ENCODE measurements at places on chromosomes 2 and 18.

GRCh38 chr18:45874491-45875184, 49.2 kb downstream of the SIGLEC15 start:
- no peak for DNase-seq

DNA sequence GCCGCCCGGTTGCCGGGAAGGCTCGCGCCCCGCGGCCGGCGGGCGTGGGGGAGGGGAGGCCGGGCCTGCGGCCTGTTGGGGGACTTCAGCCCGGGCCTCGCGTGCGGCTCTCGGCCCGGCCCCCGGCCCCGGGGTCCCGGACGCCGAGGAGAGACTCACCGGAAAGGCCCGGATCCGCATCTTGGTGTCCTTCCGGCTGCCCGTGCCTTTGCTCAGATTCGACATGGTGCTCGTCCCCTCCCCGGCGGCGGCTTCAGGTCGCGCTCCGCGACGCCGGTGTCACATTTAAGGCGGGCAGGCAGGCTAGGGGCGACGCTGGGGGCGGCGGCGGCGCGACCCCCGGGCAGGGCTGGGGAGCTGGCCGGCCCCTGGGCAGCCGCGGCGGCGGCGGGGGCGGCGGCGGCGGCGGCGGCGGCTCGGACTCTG, 365 bp downstream of the CUL3 start:
- peak; percentile 50 for DNase-seq

DNA sequence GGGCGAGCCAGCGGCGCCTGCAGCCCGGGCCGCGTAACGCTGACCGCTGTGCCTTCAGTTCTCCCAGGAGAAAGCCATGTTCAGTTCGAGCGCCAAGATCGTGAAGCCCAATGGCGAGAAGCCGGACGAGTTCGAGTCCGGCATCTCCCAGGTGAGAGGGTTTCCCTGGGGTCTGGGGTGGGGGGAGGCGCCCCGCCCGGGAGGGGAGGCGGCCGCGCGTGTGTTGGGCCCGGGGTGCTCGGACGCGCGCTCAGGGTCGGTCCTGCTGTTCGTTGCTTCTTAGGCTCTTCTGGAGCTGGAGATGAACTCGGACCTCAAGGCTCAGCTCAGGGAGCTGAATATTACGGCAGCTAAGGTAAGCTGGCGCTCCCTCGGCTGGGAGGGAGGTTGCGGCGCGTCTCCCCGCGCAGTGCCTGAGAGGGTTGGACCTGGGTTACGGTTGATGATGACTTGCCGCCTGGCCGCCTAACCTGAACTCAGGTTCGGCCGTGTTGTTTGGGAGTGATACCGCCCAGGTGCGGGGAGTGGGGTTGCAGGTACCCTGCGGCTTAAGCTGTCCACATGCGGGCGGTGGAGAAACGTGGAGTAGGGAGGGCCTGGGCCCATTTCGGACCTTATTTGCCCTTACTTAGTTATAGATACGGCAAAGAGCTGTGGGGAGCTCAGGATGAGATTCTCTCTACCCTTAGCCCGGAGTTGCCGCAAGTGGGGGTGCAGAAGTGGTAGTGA, 638 bp downstream of the RPS7 start:
- no peak for DNase-seq

DNA sequence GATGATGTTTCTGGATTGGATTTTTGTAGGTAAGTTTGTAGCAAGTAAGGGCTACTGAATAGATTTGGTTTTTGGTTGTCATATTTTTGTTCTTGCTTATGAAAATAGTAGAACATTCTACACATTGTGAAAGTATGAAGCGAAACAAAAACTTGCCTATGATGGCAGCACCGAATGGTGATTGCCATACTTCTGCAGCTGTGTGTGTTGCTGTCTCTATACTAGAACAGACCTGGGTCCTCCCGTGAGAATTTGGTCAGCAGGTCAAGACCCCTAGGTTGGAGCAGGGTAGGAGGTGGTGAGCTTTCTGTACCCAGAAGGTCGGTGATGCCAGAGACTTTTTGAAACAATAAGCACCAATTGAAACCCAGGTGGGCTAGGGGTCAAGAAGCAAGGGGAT, 322.6 kb downstream of the PRKCE start:
- DNase-seq = no peak

GRCh38 chr18:77711096-77711495, 461.4 kb downstream of the GALR1 start:
- DNase-seq = peak; percentile 39

DNA sequence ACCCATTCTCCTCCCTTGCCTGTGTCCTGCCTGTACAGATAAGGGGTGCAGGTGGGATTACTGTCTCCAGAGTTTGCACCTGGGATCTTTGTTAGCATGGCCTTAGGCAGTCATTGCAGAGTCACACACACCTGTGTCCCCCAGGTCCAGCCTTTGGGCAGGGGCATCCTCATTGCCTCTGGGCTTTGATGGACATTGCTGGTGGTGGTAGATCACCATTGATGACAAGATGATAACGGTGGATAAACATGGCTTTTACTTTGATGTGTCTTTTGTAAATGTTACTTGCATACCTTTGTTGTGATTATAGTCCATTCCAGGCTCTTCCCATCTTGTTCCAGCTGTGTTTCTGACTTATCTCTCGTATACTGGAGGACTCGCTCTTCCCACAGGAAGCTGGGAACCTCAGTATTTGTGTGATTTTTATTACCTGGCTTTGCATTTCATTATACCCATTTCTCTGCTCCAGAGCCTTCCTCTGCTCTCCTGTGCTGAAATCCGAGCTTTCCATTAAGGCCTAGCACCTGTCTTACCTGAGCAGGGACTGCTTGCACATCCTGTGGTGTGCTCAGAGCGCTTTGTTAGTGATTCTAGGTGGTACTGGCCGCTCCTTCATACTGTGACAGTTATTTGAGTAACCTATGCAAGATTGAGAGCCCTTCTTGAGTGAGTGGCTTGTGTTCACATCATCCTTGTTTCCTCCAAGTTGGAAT, 79.2 kb downstream of the PTPRM start:
- no peak for DNase-seq

DNA sequence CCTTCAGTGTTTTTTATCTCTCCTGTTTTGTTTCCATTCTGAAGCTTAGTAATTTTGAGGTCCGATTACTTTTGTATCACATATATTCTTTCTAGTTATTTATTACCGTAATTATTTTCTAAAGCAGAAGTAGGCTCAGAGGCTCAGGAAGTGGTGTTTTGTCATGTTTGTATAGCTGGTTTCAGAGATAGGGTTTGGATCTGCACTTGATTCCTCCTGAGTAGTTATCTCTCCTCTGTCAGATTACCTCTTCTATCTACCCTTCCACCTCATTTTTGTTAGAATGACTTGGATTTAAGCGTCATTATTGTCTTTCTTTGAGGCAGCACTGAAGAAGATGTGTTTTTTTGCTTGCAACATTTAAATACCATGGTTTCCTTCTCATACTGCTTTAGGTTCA, 95.4 kb downstream of the MTA3 start:
- no peak for DNase-seq

DNA sequence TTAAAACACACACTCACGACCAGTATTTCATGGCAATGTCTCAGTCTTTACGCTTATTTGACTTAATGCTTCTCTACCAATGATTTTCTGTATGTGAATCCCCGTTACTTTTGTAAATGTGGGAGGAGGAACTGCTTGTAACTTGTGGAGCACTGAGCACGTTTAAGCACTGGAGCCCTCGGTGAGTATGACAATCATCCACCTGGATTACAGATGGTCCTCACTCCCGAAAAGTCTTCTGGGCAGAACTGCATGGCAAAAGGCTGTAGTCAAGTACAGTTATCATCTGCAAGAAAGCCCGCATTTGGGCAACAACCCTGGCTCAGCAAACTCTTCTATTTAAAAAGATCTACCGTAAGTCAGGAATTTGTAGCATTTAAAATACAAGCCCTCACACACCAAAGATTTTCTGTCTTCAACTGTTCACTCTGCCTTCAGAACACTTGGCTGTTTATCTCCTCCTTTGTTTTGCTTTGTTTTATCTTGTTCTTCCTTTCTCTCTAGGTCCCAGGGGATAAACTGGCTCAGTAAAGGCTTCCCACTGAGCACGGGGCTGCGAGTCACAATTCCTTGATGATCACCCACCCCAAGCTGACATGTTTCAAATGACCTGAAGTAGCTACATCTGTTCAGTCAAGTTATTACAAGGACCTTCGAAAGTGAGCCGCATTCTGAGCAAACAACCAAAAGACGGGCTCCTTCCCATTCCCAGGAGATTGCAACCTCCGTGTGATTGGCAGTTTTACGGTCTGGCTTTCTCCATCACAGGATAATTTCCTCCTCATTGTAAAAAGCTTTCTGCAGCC, 102.2 kb downstream of the DLGAP1 start:
- no peak for DNase-seq

- peak; percentile 95 for DNase-seq
Measured at GRCh38 chr2:201358684-201359083, 1.5 kb upstream of the FLACC1 start.

DNA sequence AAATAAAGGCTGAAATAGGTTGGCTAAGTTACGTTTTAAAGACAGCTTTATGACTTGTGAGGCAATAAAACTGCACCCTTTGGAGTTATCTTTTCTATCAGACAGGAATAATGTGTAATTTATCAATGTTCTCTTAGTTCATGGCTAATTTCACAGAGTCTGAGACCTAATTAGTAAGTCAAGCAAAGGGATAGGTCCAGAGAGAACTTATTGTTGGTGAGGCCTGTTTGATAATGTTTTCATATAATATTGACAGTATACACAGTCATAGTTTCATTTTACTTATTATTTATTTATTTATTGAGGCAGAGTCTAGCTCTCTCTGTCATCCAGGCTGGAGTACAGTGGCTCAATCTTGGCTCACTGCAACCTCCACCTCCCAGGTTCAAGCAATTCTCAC, 1.9 kb upstream of the IL36RN start:
- DNase-seq = no peak

DNA sequence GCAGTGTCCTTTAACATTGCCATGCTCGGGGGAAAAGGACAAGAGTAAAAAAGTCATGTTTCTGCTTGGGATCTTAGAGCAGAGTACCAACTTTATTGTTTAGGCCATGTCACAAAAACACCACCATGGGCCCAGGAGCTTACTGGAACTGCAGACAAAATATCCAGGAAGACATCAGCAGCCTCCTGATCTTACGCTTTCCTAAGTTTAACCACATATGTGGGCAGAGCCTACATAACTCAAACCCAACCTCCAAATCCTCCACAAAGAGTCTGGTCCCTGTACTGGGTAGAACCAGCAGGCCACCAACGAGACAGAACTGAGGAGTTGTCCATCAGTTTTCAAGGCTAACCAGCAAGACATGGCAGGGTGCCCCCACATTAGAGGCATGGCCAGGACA, 10.3 kb downstream of the GALNT14 start:
- DNase-seq = no peak

- DNase-seq = no peak
Measured at GRCh38 chr18:13232086-13232917, 13.7 kb downstream of the LDLRAD4 start.

DNA sequence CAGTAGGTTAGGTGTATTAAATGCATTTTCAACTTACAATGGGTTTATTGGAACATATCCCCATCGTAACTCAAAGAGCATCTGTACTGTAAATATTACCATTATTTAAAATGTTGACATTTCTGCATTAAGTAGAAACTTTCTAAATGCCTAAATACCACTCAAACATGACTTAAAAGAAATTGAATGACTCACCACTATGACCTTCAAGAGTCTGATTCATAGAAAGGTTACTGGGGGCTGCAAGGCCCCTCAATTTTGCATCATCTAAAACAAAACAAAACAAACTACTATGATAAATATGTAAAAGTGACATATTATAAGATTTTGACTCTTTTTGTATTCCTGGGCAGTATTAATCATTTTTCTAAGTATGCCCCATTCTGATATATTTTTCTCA, 7.6 kb downstream of the WDR35 start:
- no peak for DNase-seq

DNA sequence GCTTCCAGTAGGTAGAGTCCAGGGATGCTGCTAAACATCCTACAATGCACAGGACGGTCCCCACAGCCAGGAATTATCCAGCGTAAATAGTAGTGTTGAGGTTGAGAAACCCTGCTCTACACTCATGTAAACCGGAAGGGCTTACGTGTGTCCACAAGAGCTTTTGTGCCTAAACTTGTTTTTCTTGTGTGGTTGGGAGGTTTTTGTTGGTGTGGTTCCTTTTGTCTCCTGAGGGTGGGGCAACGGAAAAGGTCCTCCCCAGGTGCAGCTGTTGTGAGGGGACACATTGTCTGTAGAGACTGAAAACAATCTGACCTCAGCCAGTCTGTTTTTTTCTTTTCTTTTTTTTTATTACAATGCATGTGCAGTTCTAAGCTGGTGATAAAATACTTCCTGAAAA, 72.7 kb upstream of the MGAT5 start:
- no peak for DNase-seq

DNA sequence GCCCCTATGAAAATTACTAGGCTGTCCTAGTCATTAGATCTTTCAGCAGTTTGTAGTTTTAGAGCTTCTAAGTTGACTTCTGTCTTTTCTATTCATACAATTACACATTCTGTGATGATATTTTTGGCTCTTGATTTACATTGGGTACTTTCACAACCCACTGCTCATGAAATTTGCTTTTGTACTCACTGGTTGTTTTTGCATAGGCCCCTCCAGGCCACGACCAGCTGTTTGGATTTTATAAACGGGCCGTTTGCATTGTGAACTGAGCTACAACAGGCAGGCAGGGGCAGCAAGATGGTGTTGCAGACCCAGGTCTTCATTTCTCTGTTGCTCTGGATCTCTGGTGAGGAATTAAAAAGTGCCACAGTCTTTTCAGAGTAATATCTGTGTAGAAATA, 193.8 kb downstream of the RPIA start:
- no peak for DNase-seq

DNA sequence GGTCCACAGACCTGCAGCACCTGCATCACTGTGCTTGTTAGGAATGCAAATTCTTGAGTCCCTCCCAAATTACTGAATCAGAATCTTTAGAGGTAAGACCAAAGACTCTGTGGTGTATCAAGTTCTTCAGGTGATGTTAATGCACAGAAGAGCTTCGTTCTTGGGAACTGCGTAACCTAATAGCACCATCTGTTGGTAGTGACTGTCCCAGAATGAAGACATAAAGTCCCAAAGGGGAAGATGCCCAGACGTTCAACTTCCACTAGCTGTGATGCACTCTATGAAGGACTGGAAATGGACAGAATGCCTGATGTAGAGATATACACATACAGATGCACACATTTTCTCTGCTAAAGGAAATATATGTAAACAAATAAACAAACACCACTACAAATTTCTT, 576.0 kb downstream of the LRP1B start:
- peak; percentile 64 for DNase-seq

DNA sequence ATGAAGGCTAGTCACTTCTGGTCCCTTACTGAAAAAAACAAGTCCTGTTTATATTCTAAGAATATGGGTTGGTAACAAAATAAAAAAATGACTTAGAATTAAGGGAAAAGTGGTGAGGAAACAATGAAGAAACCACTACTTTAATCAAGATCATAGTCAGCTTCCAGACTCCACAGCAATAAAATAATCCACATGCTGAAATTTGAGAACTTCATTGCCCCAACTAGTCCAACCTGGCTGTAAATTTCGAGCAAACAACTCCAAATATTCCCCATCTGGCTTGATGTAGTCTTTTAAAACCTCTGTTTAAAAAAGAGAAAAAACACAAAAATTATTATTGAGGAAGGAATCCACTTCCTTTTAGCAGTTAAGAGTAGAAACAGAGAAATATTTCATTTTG, 32.5 kb downstream of the METTL4 start:
- no peak for DNase-seq
